ENCODE measurements at places on chromosomes 3 and 15.

GRCh38 chr15:31300208-31300661 lies 26.4 kb upstream of the KLF13 start:
- no peak for DNase-seq

GRCh38 chr15:75597667-75598341 lies 18.7 kb upstream of the PTPN9 start:
- DNase-seq = no peak

DNA sequence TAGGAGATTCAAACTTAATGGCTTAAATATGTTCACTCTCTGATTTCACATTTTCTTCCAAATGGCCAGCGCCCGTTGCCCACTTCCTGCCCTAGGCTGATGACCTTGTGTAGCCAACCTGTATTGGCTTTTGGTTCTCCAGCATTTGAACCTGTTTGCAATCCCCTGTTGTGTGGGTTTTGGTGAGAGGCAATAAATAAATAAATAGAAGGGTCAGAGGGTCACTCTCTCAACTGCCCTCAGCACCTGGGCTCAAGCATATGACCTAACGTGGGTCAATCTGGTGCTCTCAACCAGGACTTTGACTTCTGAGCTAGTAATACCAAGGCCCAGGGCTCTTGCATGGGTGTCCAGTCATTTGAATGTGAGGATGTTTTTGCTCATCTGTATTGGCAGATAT lies 1.8 kb upstream of the SRP14 start:
- DNase-seq = no peak

DNA sequence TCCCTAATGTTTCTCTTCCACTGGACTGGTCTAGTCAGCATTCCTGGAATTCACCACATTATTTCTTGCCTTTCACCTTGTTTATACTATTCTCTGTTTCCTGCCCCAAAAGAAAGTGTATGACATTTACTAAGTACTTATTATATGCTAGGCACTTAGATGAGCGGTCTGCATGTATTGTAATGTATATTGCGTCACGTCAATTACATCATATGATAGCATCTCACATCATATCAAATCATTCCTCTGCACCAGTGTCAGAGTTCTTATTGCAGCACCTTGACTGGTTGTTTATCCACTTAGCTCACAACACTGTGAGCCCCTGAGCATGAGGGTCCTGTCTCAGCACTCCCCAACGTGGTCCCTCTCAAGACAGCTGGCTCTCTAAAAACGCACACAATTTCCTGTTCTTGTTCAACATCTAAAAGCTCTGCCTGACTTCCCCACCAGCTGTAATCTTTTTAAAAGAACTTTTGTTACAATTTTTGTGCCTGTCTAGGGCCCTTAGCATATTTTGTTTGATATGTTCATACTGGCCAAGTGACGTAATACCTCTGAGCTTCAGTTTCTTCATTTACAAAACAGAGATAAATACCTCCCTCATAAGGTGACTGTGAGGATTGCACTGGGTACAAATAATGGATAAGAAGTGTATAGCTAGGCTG lies 58.8 kb downstream of the ARHGAP31 start:
- no peak for DNase-seq

GRCh38 chr3:129233538-129233937 lies 15.9 kb upstream of the COPG1 start:
- no peak for DNase-seq

Measured in activated T-cell treated with anti-CD3 and anti-CD28 coated beads for 24 hours (primary cell).